NCI-H226 (cell line): ENCODE measurements at places on chromosomes 6 and 20.

- peak; percentile 75 for DNase-seq
Observed at GRCh38 chr20:43690943-43691598, 24.2 kb downstream of the MYBL2 start.

GRCh38 chr6:80163754-80164187 is 57.3 kb downstream of the BCKDHB start:
- peak; percentile 62 for DNase-seq

DNA sequence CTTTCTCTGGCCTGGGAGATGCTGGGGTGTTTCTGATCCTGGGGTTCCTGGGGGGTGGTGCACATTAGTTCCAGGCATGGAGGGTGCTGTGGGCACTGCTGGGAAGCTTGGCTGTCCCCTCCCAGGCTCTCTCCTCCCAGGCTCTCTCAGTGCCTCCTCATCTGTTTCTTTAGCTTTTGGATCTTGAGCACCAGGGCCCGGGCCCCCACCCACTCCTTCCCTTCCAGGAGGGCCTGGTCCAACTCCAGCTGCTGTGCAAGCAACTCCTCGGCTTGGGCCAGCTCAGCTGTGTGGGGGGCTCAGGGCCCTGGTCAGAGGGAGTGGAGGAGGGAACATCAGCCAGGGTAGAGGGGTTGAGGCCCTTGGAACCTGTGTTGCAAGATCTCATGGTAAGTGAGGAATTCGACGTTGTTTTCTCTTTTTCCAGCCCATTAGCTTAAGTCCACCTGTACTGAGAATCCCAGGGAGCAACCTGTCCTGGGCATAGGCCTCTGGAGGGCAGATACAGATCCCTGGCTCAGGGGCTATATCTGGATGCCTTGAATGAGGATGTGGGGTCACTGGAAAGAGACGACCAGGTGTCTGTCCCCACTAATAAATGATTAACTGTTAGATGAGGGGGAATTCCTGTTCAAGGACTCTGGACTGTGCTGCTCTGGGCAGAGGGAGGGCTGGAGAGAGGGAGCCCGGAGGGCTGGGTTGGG is 34.5 kb upstream of the HLA-A start:
- no peak for DNase-seq

GRCh38 chr6:14590586-14590985 is 473.0 kb downstream of the CD83 start:
- no peak for DNase-seq

- DNase-seq, result no peak
Observed at GRCh38 chr20:50343125-50343489, 152.5 kb downstream of the CEBPB start.

GRCh38 chr20:5722927-5723326 is 27.3 kb upstream of the SHLD1 start:
- no peak for DNase-seq

- DNase-seq, result peak; percentile 84
Observed at GRCh38 chr6:3911614-3912336, 62.6 kb downstream of the FAM50B start.

DNA sequence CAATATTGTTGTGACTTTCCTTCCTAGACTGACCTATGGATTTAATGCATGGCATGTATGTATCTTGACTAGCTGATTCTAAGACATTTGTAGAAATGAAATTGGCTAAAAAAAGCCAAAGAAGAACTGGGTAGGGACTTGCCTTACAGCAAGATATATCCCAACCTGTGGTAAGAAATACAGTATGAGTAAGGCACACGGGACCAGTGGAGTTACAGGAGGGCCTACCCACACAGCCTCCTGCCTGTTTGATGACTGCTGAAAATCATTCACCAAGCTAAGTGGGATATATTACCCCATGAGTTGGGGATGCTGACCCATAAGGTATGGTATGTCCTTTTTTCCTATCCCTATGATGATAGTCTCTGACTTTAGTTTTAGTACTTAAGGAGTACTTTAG is 112.2 kb downstream of the INSM1 start:
- DNase-seq, result no peak

DNA sequence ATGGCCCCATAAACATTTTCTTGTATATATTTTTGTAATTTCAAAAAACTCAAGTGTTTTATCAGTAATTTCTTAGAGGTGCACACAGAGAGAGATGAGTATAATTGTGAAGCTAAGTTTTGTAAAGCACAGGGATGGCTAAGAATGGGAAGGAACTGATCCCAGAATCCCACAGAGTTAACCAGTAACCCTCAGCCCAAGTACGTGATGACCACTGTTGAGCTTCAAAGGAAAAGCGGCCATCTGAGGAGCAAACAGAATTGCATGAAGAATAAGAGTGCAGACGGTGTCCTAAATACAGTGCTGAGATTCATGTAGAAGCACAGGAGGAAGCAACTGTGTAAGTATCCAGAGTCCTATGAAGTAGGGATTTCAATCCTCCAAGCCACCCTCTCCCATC is 28.1 kb upstream of the HLA-C start:
- no peak for DNase-seq

- DNase-seq, result no peak
Observed at GRCh38 chr6:133857696-133858095, 31.2 kb upstream of the TCF21 start.

- no peak for DNase-seq
Observed at GRCh38 chr6:164252948-164253347, 838.4 kb downstream of the QKI start.

DNA sequence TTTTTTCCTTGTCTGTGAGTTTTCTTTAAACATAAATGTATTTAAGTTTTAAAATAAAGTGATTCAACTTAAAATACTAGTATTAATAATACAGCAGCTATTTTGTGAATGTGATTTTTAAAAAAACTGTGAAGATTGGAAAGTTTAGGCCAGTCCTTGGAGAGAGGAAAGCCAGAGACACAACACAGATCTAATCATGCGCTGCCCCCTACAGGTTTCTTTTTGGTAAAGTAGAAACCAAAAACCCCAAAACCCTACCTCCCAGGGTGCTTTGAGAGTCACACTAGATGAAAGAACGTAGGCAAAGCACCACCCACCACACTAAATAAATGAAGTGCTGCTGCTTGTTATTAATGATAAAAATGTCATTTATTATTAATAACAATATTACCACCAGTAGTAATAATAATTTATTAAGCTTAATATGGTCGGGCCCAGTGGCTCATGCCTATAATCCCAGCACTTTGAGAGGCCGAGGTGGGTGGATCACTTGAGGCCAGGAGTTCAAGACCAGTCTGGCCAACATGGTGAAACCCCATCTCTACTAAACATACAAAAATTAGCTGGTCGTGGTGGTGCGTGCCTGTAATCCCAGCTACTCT is 33.7 kb downstream of the SLC9A8 start:
- DNase-seq, result peak; percentile 16

DNA sequence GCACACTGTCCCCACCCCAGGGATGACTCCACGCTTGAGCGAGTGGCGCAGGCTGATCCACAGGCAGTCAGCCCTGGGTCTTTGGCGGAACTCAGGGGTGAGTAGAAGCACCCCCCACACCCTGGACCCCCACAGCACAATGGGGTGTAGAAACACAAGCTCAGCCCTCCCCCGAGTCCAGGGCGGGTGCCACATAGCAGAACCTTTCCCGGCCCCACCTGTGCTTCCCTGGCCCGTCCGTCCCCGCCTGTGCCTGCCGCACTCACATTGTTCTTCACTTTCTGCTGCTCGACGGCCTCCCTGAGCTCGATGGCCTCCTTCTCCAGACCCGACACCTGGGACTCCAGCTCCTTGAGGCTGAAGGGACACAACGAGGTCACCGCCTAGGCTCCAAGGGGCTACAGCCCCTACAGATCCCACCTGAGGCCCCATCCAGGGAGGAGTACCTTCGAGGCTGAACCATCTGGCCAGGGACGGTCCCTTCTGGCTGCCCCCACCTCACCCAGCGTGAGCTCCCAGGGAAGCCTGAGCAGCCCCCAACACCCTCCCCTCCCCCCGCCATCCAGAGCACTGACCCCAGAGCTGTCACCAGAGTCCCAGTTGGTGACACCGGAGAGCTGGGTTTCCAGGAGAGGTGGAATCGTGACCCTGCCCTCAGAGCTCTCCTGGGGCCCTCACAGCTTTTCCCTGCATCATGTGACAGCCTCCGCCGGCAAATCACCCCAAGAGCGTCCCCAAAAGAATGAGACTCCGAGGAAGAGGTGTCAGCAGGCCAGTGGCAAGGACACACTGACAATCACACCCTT is 55.6 kb downstream of the DSTN start:
- DNase-seq, result no peak

DNA sequence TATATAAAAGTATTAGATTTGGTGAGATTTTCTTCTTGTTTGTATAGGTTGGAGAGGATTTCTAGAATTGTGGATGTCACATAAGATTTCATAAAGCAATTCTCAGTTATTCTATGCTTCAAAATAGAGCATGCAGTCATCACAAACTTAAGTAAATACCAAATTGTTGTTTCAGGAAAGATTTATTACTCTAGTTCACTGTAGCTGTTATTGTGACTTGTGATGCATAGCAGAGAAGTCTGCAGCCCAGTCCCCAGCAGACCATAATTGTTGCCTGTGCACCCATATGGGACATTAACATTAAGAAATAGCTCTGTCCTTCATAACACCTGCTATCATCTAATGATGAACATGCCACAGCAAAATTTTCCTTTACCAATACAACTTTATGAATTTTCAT is 228.0 kb upstream of the FAM83B start:
- DNase-seq, result no peak

GRCh38 chr20:33670715-33671499 is 3.3 kb downstream of the NECAB3 start:
- DNase-seq, result no peak

DNA sequence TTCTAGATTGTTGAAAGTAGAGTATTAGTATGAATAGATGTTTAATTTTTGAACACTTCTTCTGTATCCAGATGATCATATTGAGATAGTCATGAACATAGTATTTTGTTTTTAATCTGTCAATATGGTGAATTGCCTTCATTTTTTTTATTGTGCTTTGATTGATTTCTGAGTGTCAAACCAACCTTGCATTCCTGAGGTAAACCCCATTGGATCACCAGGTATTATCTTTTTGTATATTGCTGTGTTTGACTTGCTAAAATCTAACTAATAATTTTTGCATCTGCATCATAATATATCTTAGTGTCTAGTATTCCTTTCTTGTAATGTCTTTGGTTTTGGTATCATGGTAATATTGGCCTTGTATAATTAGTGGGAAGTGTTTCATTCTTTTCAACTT is 25.5 kb downstream of the SERPINB1 start:
- DNase-seq, result no peak

DNA sequence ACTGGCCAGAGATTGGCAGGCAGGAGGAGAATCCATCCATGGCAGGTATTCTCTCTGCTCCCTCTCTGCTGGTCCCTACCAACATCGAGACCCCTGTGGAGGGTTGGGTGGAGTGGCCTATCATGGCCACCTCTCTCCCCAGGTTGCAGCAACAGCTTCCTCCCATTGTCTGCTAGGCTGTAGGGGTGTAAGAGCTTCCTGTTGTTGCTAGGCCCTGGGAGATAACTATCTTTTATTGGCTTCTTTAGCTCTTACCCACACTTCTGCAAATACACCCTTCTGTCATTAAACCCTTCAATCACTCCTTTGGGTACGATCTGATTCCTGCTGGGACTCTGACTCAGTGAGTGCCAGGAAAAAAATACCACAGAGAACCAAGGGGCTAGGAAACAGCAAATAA is 66.6 kb upstream of the FAM184A start:
- no peak for DNase-seq
